ENCODE measurements at places on chromosomes 5 and 9. TPM values are rescaled to one million over a fixed set of nuclear protein-coding genes. Genes with fewer than 3 reads are reported as not detected.

The MARVELD2 gene
- total RNA-seq: 0.10 TPM

The PCDHB9 gene
- total RNA-seq: 0.31 TPM

The NTNG2 gene
- total RNA-seq: 1.3 TPM

The MORN5 gene
- not detected for total RNA-seq

The SNX30 gene
- total RNA-seq: 20.4 TPM

The PCDHA10 gene
- not detected for total RNA-seq

The PCDHGA8 gene
- total RNA-seq: 0.10 TPM

The APBA1 gene
- 0.52 TPM for total RNA-seq

The BTNL3 gene
- total RNA-seq: not detected

The HTR4 gene
- total RNA-seq: not detected

The TUSC1 gene
- 0.52 TPM for total RNA-seq

The LIX1 gene
- not detected for total RNA-seq

The DPYSL3 gene
- 0.52 TPM for total RNA-seq

The AGXT2 gene
- not detected for total RNA-seq

The GKAP1 gene
- 8.0 TPM for total RNA-seq

The SLC36A2 gene
- not detected for total RNA-seq

The LMX1B gene
- not detected for total RNA-seq

The FCN2 gene
- not detected for total RNA-seq

The SLC45A2 gene
- total RNA-seq: under 0.01 TPM

The PGGT1B gene
- 27.6 TPM for total RNA-seq

The FAXDC2 gene
- 17.8 TPM for total RNA-seq

The ZNF608 gene
- 0.84 TPM for total RNA-seq

The IRX1 gene
- not detected for total RNA-seq

The TOMM5 gene
- total RNA-seq: 37.5 TPM

The CCDC171 gene
- total RNA-seq: 1.3 TPM

The ASPN gene
- not detected for total RNA-seq
